BJ (cell line): ENCODE measurements at places on chromosomes 2 and 18.

DNA sequence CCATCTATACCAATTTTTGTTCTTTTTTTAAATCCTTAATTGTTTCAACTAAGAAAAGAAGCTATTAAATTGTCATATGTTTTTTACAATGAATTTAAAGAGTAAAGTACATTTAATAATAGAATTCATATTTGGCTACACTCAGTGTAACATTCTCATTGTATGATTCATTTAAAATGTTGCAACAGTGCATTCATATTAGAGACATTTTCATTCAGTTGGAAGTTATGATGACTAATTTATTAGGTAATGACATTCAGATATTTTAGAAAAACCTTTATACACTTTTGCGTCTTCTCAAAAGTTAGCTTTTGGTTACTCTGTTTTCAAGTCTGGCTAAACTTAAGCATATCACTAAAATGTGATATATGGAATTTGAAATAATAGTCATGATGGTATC lies 887.5 kb upstream of the NRXN1 start:
- DNase-seq: no peak

- no peak for DNase-seq
Observed at GRCh38 chr18:48826806-48827205, 124.0 kb downstream of the SMAD7 start.

DNA sequence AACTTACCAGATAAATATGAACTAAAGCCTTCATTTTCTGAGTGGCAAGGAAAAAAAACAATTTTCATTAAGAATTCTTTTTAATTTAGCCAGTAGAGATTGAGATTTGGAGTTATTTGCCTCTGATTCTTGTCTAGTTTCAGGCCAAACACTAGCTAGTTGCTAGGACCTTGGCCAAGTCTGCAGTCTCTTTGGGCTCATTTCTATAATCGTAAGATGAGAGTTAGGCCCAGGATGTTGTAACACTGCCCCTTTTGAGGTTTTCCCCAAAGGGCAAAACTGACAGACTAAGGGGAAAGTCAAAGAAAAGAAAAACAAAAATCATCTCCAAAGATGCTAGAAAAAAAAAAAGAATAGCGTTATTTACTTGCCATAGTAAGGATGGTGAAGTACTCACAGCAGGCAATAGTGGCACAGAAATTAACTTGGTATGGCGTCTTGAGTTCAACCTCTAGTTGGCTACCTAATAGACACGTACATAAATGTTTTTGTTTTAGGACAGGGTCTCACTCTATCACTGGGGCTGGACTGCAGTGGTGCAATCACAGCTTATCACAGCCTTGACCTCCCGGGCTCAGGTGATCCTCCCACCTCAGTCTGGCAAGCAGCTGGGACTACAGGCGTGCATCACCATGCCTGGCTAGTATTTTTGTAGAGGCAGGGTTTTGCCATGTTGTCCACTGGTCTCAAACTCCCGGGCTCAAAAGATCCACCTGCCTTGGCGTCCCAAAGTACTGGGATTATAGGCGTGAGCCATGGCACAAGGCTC lies 23.0 kb upstream of the ADAM17 start:
- no peak for DNase-seq

- no peak for DNase-seq
Observed at GRCh38 chr2:45541450-45541849, 69.6 kb downstream of the SRBD1 start.

GRCh38 chr2:238912916-238913875 lies 65.3 kb downstream of the TWIST2 start:
- DNase-seq: no peak

DNA sequence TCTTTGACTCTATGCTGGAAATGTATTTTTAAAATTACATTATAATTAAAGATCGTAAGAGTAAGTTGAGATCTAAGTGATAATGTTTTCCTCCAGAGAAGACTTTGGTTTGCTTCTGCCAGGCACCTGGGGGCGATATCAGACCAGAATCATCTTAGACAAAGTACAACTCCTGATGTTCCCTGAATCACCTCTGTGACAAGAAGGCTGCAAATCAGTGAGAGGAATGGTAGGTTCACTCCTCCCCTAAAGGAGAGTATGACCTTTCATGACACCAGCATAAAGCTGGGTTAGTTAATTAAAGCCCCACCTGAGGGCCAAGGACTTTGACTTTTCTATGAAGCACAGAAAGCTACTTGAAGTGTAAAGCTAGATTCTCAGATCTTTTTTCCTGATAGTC lies 114.4 kb upstream of the DTNA start:
- no peak for DNase-seq
